ENCODE measurements at places on chromosomes 11 and 22.

DNA sequence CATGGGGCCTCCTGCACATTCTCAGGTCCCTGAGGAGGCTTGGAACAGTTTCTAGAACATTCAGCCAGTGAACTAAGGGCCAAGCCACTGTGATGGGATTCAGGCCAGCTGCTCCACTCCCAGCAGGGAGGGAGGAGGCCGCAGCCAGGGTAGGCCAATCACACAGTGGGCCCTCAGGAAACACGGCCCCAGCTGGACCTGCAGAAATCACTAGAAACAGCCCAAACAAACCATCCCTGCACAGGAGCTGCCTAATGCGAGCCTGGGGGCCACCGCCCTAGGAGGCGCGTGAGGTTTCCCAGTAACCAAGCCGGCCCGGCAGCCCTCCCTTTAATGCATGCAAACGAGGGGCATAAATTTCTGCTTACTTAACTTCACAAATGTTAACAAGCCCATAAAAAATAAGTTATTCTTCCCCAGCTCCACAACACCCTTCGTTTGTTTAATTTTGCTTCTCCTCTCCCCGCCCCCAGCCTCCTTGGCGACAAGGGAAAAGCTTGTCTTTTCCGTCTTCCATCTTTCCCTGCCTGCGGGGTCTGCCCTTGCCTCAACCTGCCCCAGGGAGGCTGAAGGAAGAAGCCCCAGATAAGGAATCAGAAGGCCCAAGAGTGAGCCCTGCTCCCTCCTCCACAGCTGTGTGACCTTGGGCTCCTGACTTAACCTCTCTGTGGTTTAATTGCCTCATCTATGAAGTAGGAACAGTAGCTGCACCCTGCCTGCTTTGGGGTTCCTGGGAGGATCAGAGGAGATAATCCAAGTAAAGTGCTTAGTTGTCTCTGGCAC, 25.7 kb downstream of the ELFN2 start:
- no peak for DNase-seq

GRCh38 chr11:33919645-33920044, 27.8 kb upstream of the LMO2 start:
- no peak for DNase-seq

DNA sequence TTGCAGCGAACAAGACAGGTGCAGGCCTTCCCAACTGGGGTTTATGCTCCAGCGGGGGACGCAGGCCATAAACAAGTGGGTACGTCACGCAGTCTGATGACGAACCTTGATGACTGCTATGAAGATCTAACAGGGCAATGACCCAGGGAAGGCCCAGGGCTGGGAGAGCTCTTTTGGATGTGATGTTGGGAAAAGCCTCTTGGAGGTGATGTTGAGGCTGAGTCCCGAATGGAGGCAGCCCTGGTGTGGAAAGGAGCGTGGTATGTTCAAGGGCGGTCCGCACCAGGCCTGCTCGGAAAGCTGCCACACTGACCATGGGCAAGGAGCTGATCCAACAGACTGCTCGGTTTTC, 5.8 kb downstream of the FADS2 start:
- no peak for DNase-seq

- DNase-seq = peak; percentile 71
These were observed 486 bp downstream of the NAP1L4 start for GRCh38 chr11:2991452-2992233.

- DNase-seq = no peak
These were observed 51.8 kb downstream of the TRAF6 start for GRCh38 chr11:36458129-36458915.

DNA sequence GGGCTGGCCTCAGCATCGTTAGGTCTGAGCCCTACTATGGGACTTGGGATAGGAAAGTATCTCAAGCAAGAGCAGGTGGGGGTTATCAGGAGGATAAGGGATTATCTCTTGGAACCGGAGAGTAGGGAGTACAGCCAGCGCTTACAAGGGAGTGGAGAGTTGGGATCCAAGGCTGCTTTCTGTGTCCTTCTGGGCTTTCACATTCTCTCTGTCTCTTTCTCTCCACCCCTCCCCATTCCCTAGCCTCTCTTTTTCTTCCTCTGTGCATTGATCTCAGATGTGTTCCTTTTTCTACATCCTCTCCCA, 170.2 kb downstream of the BUD13 start:
- DNase-seq = no peak

DNA sequence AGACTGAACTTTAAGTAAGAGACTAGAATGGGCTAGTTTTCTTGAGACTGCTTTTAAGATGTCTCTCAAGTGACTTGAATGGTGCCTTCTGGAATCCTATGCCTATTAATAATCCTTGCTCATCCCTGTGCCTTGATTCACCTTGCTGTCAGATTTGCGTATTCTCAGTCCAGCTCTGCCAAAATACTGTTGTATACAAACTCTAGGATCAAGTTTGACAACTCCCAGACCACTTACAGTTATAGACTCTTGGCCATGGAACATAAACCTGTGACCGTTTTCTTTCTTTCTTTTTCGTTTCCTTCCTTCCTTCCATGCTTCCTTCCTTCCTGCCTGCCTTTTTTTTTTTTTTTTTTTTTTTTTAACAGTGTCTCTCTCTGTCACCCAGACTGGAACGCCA, 2390.9 kb upstream of the RAG2 start:
- DNase-seq = no peak

DNA sequence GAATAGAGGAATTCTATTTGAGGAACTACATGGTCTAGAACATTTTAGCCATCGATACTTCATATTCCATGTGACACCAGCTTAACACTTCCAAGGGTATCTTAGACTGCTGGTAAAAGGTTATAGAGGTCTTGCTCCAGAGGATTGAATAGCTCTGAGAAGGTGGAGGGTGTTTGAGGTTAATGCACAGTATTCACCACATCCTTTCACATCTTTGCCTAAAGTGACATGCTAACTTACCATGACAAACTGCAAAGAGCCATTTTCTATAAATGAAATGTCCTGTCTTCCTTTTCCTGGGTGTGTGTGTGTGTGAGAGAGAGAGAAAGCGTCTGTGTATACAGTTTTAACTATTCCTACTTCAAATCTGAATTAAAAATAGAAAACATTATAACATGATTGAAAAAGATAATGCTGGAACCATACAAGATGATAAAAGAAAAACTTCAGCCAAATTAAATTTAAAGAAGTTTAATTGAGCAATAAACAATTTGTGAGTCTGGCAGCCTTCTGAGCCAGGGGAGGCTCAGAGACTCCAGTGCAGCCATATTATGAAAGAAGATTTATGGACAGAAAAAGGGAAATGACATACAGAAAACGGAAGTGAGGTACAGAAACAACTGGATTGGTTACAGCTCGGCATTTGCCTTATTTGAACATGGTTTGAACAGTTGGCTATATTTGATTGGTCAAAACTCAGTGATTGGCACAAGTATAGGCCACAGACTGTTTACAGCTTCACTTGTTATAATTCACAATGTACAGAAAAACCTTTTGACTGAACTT, 320.9 kb upstream of the CCDC179 start:
- no peak for DNase-seq

DNA sequence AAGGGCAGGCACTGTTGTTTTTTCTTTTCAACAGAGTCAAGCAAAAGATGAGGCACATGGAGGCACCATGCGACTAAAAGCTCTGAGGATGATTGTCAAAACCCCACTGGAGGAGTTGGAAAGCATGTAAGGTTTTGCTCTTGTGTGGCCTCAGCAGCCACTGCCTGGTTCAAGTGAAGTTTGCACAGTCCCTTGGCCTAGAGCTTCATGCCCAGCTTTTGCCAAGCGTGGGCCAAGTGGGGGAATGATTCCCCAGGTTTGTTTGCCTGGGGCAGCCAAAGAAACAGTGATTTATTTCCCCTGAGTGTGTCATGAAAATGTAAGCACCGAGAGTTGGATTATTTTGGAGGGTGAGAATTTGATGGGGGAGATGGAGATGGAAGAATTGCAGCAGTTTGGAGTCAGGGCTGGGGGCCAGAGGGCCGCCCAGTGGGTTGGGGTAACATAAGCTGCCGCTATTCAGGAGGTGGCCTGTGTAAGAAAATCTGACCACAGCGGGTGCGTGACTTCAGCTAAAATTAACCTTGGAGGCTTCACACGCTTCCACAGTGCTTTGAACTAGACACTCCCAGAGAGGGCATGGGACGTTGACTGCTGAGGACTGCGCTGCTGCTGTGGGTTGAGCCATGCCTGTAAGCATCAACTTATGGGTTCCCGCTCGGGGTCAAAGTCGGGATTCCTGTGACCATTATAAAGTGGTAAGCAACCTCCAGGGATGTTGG, 100.7 kb downstream of the NAV2 start:
- no peak for DNase-seq

DNA sequence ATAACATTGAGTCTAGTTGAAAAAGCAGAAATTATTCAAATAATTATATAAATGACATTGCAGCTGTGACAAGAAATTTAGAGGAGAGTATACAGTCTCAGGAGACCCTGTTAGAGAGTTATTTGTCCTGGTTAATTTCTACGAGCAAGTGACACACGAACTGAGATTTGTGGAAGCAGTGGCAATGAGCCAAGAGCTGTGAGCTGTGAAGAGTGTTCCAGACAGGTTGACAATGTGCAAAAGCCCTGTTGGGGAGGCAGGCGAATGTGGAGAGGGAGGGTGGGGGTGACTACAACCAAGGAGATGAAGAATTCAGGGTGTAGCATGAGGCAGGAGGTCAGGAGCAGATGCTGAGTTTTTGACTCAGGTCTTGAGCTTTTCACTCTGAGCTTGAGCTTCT, 620.2 kb upstream of the TENM4 start:
- no peak for DNase-seq

DNA sequence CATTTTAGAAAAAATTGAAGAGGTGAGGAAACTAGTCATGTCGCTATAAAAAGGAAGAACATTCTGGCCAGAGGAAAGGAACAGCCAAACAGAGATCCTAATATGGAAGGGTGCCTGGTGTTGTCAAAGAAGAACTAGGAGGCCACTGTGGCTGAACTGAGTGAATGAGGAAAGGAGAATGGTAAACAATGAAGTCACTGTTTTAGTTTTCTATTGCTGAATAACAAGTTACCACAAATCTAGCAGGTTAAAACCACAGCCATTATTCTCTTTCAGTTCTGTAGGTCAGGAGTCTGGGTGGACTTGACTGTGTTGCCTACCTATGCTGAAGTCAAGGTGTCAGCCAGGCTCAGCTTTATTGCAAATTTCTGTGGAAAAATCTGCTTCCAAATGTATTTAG, 549.3 kb upstream of the CCDC90B start:
- no peak for DNase-seq

DNA sequence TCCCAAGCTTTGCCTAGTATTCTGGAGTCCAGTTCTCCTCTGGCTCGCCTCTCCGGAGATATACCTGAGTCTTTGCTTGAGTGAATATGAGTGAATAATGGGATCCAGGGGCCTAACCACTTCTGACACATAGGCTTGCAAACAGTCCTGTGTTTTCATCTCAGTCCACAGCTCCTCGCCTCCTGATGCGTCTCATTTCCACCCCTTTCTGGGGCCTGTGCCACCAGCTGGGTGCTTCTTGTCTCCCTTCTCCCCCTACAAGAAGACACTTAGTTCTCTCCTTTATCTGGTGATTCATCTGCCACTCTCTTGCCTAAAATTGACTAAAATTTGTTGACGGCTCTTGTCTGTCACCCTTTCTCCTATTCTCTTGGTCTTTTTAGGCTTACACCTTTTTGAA, 44.6 kb downstream of the SFI1 start:
- no peak for DNase-seq

DNA sequence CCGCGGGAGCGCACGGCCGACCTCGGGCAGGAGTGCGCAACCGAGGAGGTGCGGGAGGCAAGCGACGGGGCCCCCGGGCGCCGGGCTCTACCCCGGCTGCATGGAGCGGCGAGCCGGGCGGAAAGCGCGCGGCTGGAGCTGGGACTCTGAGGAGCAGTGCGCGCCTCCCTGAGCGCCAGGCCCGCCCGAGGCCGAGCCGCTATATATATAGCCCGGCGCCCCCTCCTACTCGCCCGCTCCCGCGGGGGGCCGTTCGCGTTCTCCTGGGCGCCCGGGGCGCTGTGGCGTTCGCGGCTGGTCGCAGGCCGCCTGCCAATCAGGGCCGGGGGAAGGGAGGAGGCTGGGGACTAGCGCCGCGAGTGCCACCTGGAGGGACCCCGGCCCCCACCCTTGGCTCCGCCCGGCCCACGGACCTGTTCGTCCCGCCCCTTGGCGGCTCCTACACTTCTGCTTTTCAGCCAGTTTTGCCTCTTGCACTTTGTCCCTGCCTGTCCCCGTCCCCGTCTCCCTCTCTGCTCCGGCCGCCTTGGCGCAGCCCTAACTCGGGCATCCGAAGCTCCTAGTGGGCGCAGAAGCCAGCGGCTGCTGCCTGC, at the start of gene FGF4:
FGF4 (minus strand) TSS at position 179 of the 593 bp plus-strand sequence. CDS start 257 bp downstream, outside the sequence.
- DNase-seq = no peak

DNA sequence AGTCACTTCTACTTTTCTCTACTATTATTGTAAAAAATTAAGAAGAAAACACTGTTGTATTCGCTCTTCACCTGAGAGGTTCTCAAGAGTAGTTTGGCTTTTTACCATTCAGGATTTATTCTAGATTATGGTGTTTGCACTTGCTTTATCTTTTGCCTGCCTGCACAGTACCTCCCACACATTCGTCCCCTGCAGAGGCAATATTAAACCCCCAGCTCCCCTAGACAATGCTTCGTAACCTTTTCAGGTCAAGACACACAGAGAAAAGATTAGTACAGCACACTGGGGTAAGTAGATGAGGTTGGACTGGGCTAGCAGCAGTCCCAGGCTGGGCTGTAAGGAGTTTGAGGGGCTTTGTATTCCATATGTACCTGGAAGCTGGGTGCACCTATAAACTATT, 62.4 kb downstream of the TNRC6B start:
- DNase-seq = no peak

DNA sequence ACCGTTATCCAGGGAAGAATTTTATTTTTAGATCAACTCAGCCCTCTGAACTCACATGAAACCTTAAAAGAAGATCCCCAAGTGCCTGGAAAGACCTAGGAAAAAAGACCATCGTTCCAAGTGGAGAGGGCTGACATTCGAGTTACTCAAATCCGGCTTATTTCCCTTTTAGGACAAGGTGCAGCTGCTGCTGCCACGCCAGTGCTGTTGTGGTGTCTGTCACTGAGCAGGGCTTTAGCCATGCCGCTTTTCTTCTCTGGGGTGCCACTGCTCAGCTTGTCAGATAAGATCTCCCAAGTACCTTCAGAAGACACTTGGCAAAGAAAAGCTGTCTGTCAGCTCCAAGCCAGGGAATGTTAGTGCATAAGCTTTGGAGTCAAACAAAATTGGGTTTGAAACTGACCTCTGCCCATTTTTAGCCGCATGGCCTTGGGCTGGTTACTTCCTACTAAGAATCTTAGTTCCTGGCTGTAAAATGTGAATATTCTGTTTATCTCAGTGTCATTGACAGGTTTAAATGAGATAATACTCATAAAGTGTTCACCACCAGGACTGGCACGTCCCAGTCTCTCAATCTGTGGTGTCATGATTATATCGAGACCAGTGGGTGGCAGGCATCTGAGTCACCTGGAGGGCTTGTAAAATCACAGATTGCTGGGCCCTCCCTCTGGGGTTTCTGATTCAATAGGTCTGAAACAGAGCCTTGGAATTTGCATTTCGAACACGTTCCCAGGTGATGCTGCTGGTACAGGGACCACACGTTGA, 117.5 kb downstream of the PKNOX2 start:
- DNase-seq = no peak

Measured in C1 segment of cervical spinal cord (tissue), 14 donors.